ENCODE measurements at places on chromosomes 13 and 19.

GRCh38 chr13:28559636-28560259 is 64.8 kb upstream of the FLT1 start:
- no peak for DNase-seq

- peak; percentile 61 for DNase-seq
Observed at GRCh38 chr13:45341799-45342500, 967 bp upstream of the TPT1 start.

DNA sequence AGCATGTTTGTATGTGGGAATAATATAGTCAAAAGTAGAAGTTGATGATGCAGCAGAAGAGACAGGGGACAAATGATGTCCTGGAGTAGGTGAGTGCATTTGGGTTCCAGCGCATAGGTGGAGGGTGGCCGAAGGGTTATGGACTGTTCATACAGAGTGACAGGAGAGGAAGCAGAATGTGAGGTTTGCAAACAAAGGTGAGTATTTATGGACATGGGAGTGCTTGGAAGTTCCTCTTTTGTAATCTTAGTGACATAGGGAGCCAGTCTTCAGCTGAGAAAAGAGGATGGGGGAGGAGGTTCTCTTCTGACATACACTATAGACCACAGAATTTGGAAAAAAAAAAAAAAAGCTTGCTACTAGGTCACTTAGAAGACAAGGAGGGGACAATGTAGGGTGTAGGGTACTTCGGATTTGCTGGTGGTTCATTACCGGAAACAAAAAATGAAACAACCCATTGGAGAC is 331.6 kb downstream of the DLEU7 start:
- DNase-seq = no peak

DNA sequence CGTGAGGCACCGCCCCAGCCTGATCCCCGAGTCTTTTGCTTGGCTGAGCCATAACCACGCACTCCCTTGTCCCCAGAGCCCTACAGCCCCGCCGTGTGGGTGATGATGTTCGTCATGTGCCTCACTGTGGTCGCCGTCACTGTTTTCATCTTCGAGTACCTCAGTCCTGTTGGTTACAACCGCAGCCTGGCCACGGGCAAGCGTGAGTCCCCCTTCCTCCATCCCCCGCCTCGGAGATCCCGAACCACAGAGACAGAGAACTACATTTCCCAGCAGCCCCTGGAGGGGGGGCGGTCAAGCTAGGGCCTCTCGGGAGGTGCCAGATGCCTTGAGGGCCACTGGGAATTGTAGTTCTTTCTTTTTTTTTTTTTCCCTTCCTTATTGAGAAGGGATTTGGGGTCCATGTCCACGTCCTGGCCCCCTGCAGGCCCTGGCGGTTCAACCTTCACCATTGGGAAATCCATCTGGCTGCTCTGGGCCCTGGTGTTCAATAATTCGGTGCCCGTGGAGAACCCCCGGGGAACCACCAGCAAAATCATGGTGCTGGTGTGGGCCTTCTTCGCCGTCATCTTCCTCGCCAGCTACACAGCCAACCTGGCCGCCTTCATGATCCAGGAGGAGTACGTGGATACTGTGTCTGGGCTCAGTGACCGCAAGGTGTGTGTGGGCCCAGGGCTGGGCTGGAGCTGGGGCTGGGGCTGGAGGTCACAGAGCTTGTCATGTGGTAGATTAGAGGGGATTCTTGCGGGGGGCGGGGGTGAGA is 25.9 kb downstream of the GRIN2D start:
- DNase-seq = peak; percentile 75

GRCh38 chr19:18171605-18172327 is 1.8 kb upstream of the IFI30 start:
- DNase-seq = no peak

DNA sequence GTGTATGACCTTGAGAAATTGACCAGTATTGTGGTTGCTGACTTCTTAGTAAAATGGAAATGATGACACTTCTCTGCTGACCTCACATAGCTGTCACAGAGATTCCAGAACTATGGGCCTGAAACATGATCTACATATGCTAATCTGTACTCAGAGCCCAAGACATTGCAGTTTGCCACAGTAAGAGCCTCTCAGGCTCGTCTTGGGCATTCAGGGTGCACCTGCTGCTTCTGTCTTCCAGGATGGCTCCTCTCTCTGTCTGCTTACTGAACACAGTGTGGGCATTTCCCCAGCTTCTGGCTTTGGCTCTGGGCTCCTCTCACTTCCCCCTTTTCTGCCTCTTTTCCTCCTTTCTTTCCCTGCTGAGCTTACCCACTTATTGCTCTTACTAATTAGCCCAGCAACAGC is 22.3 kb upstream of the SLC46A3 start:
- no peak for DNase-seq

DNA sequence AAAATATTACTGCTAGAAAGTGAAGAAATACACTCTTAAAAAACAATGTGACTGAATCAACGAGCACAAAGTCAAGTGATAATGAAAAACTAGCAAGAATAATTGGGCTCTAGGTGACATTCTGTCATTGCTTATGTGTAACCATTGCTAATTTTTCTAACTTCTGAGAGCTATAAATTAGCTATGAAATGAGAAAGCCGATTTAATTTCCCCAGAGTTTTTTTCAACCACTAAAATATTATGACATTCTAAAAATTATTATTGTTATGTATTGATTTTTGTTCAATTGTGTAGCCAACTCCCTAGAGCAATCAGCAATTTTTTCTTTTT is 458.6 kb upstream of the ATXN8OS start:
- no peak for DNase-seq

DNA sequence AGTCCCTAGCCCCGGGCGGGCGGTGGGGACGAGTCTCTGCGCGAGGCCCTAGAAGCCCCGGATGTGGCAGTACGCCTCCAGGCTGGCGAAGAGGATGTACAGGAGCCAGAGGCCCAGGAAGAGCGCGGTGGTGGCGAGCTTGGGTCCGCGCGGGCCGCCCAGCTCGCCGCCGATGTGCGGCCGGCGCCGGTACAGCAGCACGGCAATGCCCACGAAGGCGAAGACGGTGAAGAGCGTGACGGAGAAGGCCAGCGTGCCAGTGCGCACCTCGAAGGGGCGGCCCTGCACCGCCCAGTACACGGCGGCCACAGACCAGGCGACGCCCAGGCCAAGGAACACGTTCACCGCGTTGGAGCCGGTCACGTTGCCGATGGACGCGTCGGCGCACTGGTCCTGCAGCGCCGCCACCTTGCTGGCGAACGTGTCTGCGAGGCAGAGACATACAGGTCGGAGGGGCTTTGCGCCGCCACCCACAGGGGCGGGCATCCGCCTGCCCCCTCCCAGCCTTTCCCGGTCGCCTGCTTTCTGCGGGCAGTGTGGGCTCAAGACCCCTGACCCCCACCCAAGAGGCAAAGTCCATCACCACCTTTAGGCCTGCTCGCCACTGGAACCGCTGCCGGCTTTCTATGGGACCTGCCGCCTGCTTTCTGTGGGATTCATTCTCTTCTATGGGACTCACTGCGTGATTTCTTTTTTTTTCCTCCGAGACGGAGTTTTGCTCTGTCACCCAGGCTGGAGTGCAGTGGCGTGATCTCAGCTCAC is 10.9 kb upstream of the MEIS3 start:
- DNase-seq = peak; percentile 76

- no peak for DNase-seq
Observed at GRCh38 chr19:39133431-39134270, 8.1 kb downstream of the PAK4 start.

- DNase-seq = no peak
Observed at GRCh38 chr13:53336441-53337160, 308.0 kb downstream of the OLFM4 start.
